ENCODE measurements at places on chromosomes 3 and 15. TPM values are rescaled to one million over a fixed set of nuclear protein-coding genes. Genes with fewer than 3 reads are reported as not detected.

- DNase-seq: no peak
Observed at GRCh38 chr15:39605146-39605545, 24.3 kb downstream of the THBS1 start.

GRCh38 chr3:175737646-175738572 lies 878.8 kb downstream of the NAALADL2 start:
- no peak for DNase-seq

Gene CRABP1
- not detected for total RNA-seq

Gene VEPH1
- total RNA-seq: 0.86 TPM

Gene ALDH1L1
- 24.0 TPM for total RNA-seq

Gene LRRIQ4
- total RNA-seq: not detected

Gene PYGO1
- 4.3 TPM for total RNA-seq

Gene NPAP1
- total RNA-seq: not detected
